ENCODE measurements at places on chromosomes 4 and X.
A peak's percentile ranks its signal among the peaks of the same experiment; 100 is the strongest.

DNA sequence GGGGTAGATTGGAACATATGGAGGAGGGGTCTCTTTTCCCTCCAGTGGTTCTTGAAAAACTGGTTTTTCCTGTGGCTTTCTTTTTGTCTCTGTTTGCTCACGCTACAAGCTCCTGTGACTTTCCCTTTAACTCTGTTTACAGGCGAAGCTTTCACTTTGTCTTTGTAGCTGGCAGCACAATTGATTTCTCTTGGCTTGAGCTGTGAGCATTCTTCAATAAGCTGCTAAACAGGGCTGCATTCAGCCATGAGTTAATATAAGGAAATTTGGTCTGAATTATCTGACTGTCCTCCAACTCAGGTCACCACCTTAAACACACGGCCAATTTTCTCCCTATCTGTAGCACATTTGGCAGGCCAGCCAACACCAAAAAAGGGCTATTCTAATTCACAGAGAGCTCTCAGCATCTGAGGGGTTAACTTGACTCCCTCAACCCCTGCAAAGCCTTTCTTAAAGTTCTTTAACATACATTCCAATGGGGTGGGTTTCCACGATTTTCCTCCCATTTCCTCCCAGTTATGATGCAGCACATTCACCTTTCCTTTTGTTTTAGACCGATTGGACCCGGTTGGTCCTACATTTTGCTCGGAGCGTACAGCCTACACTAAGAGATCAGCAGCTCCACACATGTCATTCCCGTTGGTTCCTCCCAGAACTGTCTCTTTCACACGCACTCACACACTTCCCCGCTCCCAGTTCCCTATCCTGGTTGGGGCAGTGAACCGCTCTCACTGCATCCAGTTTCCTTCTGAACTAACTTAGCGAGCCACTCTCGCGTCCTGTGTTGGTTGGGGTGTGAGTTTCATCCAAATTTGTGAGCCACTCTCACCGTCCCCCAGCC, 45.4 kb downstream of the UGT2A3 start:
- DNase-seq, result no peak

- DNase-seq, result no peak
Observed at GRCh38 chr4:53522334-53522733, 69.0 kb downstream of the LNX1 start.

DNA sequence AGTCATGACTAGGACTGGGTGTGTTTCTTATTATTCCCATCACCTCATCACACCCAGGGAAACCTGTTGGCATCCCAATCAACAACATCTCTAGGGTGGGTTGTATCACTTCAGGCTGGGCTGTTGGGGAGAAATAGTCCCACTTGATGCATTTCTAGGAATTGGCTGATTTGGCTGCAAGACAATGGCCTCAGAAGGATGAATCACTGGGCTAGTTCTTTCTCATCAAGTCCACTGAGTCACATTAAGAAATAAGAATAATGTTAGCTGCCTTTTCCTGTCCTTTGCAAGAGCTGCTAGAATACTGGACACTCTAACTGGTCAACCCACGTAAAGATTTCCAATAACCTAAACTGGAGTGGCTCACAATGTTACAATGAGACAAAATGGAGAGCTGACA, 104.2 kb downstream of the CHRDL1 start:
- DNase-seq, result no peak

- DNase-seq, result no peak
Observed at GRCh38 chrX:43656005-43656494, at the start of gene MAOA. Gene MAOA (plus strand): TSS chrX:43656299. CDS start chrX:43656342, 43 bp downstream.

DNA sequence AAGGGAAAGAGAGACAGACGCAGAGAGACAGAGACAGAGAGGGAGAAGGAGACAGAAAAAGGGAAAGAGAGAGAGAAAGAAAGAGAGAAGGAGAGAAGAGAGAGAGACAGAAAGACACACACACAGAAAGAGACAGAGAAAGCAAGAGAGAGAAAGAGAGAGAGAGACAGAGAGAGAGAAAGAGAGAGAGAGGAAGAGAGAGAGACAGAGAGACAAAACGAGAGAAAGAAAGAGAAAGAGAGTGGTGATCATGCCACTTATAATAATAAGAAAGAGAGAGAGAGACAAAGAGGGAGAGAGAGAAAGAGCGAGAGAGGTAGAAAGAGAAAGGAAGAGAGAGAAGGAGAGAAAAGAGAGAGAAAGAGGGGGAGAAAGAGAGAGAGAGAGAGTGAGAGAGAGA, 51.4 kb downstream of the SHOX start:
- no peak for DNase-seq

GRCh38 chr4:146633471-146633800, 5.3 kb upstream of the POU4F2 start:
- DNase-seq, result no peak

- DNase-seq, result no peak
Observed at GRCh38 chrX:17072301-17072700, 125.8 kb downstream of the REPS2 start.

DNA sequence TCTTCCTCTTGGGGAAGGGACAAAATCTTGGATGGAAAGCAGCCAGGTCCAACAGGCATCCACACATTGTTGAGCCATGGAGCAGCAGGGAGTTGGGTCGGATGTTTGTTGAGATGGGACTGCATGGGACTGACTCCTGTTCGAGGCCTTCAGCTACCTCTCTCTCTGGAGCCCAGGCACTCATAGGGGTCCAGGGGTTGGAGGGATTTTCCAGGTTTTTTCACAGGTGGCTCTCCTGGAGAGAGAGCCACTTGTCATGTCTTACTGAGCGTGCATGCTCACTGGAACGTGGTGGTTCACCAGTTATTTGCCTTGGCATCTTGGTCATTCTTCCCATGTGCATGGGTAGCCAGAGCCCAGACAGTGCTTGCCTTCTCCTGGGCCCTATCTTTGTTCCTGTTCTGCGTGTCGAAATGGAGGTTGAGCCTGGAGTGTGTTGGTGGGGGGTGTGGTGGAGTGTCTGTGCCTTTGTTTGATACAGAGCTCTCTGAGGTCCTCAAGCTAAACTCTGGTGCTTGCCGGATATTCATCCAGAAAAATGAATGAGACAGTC, 60.6 kb downstream of the NBDY start:
- no peak for DNase-seq

GRCh38 chrX:97858592-97858991, 974.9 kb downstream of the RPA4 start:
- DNase-seq, result no peak

DNA sequence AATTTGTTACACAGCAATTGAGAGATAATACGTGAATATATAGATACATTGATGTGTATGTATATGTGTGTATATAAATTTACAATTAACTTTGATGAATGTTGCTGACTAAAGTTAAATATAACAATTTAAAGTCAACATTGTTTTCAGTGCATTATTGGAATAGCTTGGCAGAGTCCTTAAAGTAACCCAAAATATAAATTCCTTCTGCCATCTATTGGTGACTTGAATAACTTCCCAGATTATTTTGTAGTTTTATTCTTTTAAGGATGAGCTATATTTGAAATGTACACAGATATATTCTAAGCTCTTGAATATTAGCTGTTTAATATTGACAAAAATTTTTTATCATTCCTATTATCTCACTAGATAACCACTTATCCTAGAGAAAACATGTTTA, 298.2 kb upstream of the FSTL5 start:
- no peak for DNase-seq

- no peak for DNase-seq
Observed at GRCh38 chr4:115353370-115353769, 239.9 kb upstream of the NDST4 start.

GRCh38 chr4:2306773-2307410, 45.0 kb upstream of the MXD4 start:
- no peak for DNase-seq

DNA sequence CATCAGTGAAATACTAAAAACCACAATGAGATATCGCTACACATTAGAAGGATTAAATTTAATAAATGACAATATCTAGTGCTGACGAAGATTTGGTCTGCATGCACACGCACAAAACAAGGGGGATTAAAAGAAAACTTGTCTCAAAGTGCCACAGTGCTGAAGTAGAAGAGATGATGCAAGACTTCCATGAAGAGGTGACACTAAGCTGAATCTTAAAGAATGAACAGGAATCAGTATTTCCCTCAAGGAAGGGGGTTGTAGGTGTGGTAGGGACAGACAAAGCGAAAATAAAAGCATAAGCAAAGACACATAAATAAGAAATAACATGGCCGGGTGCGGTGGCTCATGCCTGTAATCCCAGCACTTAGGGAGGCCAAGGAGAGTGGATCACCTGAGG, 33.5 kb downstream of the CNOT6L start:
- DNase-seq, result no peak

GRCh38 chrX:24014388-24015018, 12.5 kb downstream of the KLHL15 start:
- no peak for DNase-seq

DNA sequence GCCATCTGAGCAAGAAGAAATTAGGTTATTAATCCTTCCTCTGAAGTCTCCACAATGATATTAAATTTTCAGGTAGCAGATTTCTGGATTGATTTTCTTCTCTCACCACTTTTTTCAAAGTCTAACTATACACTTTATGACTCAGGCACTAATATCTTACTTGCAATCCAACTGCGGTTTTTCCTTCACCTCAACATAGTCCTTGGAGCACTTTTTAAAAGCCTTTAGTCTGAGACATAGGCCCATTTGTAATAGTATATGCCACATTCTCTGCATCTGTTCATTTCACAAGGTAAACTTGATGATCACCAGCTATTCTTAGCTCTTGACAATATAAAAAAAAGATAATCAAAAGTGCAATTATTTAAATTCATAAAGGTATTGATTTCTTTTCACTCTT, 55.9 kb upstream of the EDNRA start:
- DNase-seq, result no peak

- DNase-seq, result no peak
Observed at GRCh38 chr4:76905521-76905920, 7.6 kb upstream of the SOWAHB start.

- no peak for DNase-seq
Observed at GRCh38 chrX:8044947-8045346, 117.7 kb upstream of the PNPLA4 start.

- DNase-seq, result no peak
Observed at GRCh38 chrX:1392376-1393068, 609 bp upstream of the SLC25A6 start.

DNA sequence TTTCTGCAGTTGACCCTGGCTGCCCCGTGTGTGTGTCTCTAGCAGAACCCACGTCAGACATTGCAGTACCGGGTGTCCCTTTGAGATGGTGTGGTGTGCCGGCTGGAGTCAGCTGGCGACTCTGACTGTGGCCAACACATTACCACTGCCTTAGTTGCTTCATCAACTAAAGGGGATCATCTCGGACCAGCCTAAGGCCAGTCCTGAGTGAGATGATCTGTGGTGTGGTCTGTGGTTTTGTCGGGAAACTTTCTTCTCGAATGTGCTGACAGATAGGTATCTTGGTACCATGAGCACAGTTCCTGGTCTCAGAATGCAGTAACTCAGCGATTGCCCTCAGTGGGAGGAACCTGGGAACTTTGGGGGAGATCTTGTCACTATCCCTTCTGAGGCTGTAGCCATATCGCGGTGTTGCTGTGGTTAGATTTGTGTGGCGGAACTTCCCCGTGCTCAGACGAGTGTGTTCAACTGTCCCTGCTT, 15.8 kb downstream of the TBC1D14 start:
- no peak for DNase-seq

GRCh38 chrX:57422289-57422688, 135.8 kb downstream of the FAAH2 start:
- DNase-seq, result no peak

- DNase-seq, result no peak
Observed at GRCh38 chr4:101862595-101862994, 72.1 kb downstream of the BANK1 start.

- DNase-seq, result no peak
Observed at GRCh38 chr4:85776096-85776495, 301.1 kb downstream of the ARHGAP24 start.

DNA sequence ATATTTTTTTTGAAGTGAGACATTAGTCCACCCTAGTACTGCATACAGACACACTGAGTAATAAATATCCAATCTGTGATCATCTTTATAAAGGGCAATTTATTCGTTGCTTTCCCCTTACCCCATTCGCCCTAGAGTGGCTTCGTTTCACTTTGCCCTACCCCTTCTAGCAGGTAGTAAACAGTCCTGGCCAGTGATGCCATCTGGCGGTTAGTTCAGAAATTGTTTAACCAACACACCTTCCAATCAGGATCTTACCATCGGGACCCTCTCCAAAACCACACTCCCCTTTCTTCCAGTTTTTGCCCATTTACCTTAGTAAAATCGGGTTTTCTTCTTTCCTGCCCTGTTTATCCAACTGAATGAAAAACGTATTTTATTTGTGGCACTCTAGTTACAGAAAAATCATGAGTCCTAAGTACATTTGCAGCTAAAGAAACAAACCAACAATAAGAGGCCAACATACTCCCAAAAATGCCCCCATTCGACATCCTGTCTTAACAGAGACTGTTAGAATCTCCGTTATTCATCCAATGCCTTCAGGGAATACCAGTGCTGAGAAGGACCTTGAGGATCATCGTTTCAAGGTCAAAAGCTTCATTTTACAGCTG, 2.2 kb downstream of the PPA2 start:
- DNase-seq, result peak; percentile 31

DNA sequence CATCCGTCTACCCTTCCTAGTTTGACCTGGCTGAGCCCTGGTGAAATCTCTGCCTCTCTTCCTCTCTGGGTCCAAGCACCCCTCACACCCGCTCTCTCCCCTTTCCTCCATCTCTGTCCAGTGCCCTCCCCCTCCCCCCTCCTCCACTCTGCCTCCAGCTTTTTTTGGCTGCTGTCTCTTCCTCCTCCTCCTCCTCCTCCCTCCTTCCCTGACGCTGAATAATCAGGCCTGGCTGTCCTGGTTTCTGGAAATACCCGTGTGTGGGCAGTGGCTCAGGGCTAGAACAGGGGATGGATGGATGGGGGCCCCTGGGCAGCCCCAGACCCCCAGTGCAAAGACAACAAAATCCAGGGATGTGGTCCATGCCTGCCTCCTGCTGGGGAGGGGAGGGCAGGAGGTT, 4.7 kb upstream of the SYP start:
- no peak for DNase-seq

DNA sequence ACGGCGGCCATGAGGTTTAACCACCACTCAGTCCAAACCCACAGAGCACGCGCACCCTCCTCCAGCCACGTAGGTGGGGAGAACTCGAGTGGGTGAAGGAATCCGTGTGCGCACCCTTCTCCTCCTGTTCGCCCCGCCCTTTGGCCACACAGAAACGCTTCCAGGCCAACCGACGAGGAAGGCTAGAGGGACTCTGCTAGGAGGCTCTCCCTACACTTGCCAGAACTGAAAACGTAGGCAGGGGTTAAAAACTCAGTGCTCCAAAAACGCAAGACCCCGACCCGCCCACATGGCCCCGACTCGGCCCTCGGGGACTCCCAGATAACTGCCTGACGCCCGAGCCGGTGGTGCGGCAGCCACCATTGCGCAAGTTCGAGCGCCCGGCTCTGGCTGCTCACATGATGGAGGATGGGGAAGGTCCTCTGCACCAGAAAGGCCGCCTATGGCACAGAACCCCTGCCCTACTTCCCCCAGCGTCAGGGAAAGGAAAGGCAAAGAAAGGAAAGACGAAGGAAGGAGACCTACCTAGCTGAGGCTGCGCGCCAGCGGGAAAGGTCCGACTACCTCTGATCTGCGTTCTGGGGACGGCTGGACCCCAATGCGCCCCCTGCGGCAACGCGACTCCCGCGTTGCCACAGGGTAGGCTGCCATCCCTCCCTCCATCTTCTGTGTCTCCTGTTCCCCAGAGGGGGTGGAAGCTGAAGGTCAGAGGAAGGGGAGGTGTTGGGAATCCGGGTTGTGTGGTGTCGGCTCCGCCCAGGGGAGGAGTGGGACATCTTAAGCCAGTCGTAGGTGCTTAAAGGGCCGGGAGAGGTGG, 201.9 kb upstream of the AGTR2 start:
- DNase-seq, result peak; percentile 83

- no peak for DNase-seq
Observed at GRCh38 chr4:21474195-21474594, 474.4 kb downstream of the KCNIP4 start.

All from NCI-H2227 treated with DMSO at 0.1 percent for 48 hours (cell line).